MV-4-11 (cell line): ENCODE measurements at places on chromosomes 3 and 15.

GRCh38 chr3:78861156-78861555 is 906.6 kb downstream of the ROBO1 start:
- DNase-seq = no peak

- DNase-seq = no peak
These were observed 312.4 kb upstream of the KCNMB2 start for GRCh38 chr3:178223876-178224275.

GRCh38 chr15:51075364-51075763 is 19.3 kb downstream of the TNFAIP8L3 start:
- no peak for DNase-seq

DNA sequence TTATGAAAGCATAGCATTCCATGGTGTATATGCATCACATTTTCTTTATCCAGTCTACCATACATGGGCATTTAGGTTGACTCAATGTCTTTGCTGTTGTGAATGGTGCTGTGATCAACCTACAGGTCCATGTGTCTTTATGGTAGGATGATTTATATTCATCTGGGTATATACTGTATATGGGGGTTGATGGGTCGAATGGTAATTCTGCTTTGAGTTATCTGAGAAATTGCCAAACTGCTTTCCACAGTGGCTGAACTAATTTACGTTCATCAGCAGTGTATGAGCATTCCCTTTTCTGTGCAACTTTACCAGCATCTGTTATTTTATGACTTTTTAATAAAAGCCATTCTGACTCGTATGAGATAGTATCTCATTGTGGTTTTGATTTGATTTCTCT is 662.4 kb upstream of the BCHE start:
- DNase-seq = no peak

DNA sequence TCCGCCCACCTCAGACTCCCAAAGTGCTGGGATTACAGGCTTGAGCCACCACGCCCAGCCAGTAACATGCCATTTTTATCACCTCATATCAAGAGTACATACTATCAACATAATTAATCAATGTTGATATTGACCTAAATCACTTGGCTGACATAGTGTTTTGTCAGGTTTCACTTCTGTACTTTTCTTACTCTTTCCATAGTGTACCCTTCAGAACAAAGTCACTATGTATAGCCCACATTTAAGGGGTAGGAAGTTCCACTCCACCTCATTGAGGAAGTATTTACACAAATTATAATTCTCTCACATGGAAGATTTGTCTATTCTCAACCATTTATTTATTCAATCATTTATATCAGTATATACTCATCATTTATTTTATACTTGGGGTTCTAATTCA is 145.2 kb downstream of the STAG1 start:
- DNase-seq = peak; percentile 64

- peak; percentile 56 for DNase-seq
These were observed 42.8 kb downstream of the TSC22D2 start for GRCh38 chr3:150450916-150451315.

- no peak for DNase-seq
These were observed 144.8 kb downstream of the SUCLG2 start for GRCh38 chr3:67509471-67510075.
